ENCODE measurements at places on chromosomes 5 and 9.
A peak's percentile ranks its signal among the peaks of the same experiment; 100 is the strongest.

GRCh38 chr5:73985145-73985544, 359.1 kb downstream of the ARHGEF28 start:
- DNase-seq: no peak

GRCh38 chr5:11224436-11225187, 463.6 kb upstream of the DAP start:
- no peak for DNase-seq

DNA sequence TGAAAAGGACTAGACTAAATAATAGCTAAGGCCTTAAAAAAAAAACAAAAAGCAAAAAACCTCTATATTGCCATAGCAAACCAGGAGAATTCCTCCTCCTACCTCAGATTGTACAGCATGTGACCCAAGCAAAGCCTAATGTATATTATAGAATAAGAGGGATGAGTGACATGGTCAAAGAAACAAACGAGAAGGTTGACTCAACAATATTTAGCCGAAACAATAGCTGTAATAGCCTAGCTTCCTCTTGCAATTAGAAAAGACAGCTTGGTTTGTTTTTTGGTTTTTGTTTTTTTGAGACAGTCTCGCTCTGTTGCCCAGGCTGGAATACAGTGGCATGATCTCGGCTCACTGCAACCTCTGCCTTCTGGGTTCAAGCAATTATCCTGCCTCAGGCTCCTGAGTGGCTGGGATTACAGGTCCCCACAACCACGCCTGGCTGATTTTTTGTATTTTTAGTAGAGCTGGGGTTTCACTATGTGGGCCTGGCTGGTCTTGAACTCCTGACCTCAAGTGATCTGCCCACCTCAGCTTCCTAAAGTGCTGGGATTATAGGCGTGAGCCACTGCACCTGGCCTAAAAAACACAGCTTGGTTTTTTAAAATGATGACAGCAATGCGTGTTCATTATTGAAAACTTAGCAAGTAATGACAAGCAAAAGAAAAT, 5.6 kb downstream of the NLN start:
- no peak for DNase-seq

GRCh38 chr5:4295663-4296339, 700.2 kb downstream of the IRX1 start:
- no peak for DNase-seq

DNA sequence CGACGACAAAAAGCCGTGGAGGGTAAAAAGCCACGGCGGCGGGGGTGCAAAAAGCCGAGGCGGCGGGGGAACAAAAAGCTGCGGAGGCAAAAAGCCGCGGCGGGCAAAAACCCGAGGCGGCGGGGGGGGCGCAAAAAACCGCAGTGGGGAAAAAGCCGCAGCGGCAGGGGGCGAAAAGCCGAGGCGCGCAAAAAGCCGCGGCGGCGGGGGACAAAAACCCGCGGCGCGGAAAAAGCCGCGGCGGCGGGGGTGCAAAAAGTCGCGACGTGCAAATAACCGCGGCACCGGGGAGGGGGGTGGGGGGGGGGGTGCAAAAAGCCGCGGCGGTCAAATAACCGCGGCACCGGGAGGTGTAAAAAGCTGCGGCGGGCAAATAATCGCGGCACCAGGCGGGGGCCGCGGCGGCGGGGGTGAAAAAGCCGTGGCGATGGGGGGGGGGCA, 511.5 kb downstream of the FOXD4L5 start:
- DNase-seq: peak; percentile 38

DNA sequence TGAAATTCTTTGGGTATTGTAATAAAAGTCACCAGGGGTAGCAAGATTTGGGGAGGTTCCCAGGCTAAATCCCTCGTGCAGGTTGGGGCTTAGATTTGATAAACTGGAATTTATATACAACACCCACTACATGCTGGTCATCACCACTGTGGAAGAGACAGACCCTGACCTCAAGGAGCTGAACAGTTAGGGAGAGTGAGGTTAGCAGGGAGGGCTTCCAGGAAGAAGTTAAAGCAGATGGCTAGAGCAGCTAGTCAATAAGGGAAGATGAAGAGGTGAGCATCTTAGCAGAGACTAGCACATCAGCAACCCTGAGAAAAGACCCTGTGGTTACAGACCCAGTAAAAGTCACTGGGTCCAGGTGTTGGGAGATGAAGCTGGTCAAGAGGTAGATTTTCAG, 6.4 kb downstream of the CTSL start:
- DNase-seq: no peak

- DNase-seq: no peak
Measured at GRCh38 chr9:95218773-95219172, 98.7 kb downstream of the FANCC start.

All from coronary artery (tissue), 2 donors.